Activated T-cell treated with anti-CD3 and anti-CD28 coated beads for 4 hours (primary cell): ENCODE measurements at places on chromosomes 4 and X.
A peak's percentile ranks its signal among the peaks of the same experiment; 100 is the strongest.

DNA sequence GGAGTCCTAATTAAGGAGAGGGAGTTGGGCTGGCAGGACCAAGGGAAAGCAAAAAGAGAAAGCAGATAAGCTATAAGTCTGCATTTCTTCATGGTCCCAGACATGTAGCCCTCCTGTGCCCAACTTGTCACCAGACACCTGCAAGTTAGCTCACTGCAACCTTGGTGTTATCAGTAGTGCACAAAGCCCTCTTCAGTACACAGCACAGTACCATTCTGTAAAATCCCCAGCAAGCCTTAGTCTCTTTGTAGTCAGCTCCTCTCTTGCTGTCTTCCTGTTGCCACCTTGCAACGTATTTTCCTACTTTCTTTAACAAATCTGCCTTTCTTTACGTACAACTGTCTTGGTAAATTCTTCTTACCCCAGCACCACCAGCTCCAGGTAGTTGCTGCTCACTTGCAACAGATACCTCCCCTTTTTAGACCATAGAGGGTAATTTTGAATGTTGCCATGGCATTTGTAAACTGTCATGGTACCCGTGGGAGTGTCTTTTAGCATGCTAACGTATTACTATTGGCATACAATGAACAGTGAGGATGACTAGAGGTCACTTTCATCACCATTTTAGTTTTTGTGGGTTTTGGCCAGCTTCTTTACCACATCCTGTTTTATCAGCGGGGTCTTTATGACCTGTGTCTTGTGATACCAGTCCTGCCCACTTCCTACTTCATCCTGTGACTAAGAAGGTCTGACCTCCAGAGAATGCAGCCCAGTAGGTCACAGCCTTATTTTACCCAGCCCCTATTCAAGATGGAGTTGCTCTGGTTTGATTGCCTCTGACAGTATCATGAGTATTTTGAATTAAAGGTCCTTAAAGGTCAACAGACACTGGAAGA is 28.3 kb upstream of the AP1S2 start:
- DNase-seq: no peak

- no peak for DNase-seq
These were observed 54.7 kb upstream of the ZXDA start for GRCh38 chrX:57964975-57965374.

DNA sequence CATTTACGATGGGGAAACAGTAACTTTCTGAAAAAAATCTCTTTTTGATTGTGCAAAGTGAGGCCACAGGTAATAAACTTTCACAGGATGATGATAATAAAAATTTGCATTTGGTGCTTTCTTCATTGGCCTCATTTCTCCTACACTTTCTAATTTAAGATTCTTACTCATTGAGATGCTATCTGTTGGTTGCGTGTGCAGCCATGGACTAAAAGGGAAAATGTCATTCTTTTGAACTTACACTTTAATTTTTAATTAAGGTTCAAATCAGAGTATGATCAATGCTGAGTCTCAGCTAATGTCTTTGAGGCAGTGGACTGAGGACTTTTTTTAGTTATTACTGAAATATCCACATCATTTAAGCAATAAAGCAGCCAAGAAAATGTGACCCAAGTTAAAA is 87.6 kb downstream of the SEL1L3 start:
- no peak for DNase-seq

- no peak for DNase-seq
These were observed 2.2 kb downstream of the SORCS2 start for GRCh38 chr4:7194251-7195140.

DNA sequence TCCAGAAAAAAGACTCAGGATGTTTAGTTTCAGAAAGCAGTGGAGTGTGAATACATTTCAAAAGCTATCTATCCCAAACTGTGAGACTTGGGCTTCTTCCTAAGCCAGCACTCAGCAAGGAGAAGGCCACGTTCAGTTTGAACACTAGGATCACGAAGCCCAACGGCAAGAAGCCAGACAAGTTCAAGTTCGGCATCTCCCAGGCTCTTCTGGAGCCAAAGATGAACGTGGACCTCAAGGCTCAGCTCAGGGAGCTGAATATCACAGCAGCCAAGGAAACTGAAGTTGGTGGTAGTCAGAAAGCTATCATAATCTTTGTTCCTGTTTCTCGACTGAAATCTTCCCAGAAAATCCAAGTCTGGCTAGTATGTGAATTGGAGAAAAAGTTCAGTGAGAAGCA is 7.6 kb downstream of the PLAC1 start:
- no peak for DNase-seq

GRCh38 chr4:1206299-1207156 is 34.1 kb upstream of the SPON2 start:
- DNase-seq: no peak

GRCh38 chr4:80360900-80361299 is 25.4 kb downstream of the CFAP299 start:
- DNase-seq: no peak

- DNase-seq: no peak
These were observed 614.1 kb downstream of the PCDH7 start for GRCh38 chr4:31334086-31334910.

GRCh38 chr4:17670423-17670822 is 56.0 kb downstream of the MED28 start:
- DNase-seq: no peak

- no peak for DNase-seq
These were observed 132.2 kb upstream of the AGA start for GRCh38 chr4:177574446-177574845.

DNA sequence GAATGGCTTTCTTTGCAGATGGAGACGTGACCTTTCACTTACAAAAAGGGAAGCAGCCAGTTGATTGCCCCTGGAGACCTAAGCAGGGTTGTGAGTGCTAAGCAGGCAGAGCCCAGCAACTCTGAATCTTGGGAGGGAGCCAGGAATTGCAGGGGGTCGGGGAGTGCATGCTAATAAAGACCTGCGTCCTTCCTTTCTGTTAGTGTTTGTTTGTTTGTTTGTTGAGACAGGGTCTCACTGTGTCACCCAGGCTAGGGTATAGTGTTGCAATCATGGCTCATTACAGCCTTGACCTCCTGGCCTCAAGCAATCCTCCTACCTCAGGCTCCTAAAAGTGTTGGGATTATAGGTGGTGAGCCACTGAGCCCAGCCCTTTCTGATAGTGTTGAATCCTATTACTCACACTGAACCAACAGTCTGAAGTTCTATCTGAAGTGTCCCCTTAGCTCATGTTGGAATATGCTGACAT is 137.4 kb downstream of the CEP135 start:
- no peak for DNase-seq

GRCh38 chr4:156329779-156330178 is 376.1 kb upstream of the CTSO start:
- no peak for DNase-seq

DNA sequence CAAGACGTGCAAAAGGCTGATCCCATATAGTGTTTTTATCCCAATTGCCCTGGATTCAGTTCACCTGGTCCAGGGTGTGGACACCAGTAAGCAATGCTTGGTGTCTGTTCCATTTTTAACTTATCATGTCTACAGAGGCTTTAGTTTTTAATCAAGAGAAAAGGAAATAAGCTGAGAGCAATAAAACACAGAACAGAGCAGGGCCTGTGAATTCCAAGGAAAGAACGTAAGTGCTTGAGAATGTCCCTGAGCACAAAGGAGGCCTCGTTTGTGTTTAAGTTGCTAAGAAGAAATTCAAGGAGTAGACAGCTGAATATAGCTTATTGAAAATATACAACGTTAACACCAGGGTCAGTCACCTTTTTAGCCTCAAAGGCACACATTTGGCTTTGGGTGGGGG is 191.3 kb downstream of the GPC3 start:
- no peak for DNase-seq

- DNase-seq: no peak
These were observed 862.2 kb downstream of the TRAM1L1 start for GRCh38 chr4:116223040-116223732.

DNA sequence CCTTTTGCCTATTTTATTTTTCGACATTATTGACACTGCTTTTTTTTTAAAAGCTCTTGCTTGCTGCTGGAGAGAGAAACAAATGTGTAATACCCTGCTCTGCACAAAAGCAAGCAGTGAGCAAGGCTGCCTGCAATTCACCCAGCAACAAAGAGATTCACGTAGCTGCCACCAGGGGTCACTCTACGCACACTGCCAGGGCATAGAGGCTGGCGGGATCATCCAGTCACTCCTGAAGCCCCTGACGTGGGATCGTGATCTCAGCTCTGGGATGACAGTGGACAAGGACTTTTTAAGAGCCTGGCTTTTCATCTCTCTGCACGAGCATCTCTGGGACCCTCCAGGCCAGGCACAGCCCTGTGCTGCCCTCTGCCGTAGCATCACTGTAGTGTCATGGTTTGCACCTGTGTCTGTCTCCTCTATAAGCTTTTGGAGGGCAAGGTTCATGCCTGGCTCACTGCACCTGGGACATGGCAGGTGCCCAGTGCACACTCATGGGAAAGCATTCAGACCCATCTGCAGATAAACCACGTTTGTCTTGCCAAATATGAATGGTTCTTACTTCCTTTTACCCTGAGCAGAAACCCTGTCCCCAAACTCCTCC is 19.8 kb downstream of the C4orf50 start:
- DNase-seq: peak; percentile 21

DNA sequence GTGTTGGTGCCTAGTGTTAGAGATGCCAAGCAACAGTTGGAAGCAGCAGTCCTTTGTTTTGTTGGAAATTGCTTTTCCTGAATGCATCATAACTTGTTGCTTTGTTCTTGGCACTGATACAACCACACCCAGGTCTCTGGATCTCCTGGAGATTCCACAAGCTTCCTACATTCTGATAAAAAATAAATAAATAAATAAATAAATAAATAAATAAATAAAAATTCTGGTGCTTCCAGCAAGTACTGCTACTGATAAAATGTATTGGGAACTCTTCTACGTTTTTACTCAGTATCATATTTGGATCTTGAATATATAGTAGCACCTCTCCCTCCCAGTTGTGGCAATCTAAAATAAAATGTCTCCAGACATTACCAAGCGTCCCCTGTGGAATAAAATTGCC is 62.7 kb upstream of the GRID2 start:
- DNase-seq: no peak

- no peak for DNase-seq
These were observed 162.5 kb upstream of the ATP6AP2 start for GRCh38 chrX:40418146-40418812.

- DNase-seq: no peak
These were observed 40.0 kb downstream of the CHRDL1 start for GRCh38 chrX:110755611-110756010.

DNA sequence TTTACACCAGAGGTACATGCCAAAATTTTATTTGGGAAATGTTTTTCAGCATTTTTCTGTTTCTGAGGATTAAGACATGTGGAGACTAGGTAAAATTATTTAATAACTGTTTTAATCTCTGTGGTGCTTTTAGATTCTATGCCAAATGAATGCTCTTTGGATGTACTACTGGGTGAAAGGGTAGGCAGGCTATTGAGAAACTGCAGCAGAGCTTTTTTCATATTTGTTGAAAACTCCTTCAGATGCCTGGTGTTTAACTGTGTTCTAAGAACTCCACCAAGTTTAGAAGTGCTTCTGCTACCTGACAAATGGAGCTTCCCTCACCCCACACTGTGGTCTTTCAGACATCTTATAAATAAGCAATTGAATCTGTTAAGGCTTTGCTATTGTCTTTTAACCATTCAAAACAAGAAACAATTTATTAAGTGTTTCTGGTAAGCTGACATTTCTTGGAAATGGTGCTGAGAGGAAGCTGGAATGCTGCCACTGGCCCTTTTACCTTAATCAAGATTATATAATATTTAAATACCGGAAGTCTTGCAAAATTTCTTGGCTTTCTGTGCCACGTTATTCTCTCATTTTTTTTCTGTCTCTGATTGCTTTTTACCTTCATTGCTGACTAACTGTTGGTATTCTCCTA is 51.2 kb upstream of the CYSLTR1 start:
- DNase-seq: no peak

- DNase-seq: no peak
These were observed 39.5 kb upstream of the RASL11B start for GRCh38 chr4:52822583-52822971.

- DNase-seq: peak; percentile 85
These were observed at the start of gene UPF3B for GRCh38 chrX:119852382-119853353. UPF3B (minus strand) TSS chrX:119852963; CDS start chrX:119852928, 35 bp downstream.

DNA sequence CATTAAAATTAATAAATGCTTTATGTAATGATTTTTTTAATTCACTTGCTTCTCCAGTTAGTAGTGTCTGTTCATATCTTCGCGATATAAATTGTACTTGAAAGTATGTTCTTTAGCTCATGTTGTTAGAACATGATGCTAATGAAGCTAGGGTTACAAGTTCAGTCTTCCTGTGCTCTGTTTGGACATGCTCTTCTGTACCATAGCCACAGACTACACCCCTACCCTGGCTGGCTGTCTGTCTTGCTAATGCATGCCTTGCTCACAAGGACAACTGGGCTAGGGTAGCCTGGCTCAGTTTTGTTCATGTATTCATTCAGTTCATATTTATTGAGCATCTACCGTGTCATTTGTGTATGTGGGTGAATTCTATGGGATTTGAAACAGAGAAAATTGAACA is 50.8 kb upstream of the MTMR1 start:
- no peak for DNase-seq

DNA sequence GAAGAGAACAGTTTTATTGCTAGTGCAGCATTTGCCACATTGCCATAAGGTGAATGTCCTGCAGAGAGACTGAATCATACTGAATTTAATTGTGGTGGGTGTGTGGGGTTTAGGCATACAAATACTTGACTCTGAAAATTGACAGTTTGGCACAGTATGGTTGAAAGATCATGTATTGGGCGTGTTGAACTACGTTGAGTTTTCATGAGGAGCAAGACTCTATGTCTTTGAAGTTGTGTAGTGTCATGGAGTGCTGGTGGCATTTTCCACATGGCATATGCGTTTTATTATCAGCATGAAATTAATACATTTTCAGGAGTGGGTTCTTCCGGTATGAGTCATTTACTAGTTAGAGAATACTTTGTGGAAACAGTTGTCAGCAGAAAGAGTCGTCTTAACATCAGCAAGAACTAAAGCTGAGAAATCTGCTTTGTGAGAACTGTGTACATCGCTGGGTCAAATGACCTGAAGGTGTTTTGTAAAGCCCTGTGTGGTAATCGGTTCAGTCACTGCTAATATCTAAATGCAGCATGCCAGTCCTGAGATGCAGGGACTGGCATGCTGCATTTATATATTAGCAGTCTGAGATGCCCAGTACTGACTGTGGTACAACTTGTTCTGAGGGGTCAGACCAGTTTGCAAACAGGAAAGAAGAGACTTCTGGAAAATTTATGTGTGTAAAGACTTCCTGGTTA is 50.3 kb downstream of the ARHGAP10 start:
- no peak for DNase-seq
